Activated T-helper 2 cell treated with anti-CD3 and anti-CD28 coated beads, Interferon-gamma antibody, Interleukin-2, Interleukin-4, amounts not matched to agents 10 μg/mL and 5 μg/mL and 100 μg/mL, durations not matched to agents 14 hours and 24 hours and 36 hours (primary cell): ENCODE measurements at places on chromosomes 7 and 10.

GRCh38 chr7:93890464-93891068 is at the start of gene TFPI2:
Gene TFPI2 (minus strand): TSS chr7:93890753. CDS start chr7:93890678, 75 bp downstream.
- DNase-seq, result no peak

DNA sequence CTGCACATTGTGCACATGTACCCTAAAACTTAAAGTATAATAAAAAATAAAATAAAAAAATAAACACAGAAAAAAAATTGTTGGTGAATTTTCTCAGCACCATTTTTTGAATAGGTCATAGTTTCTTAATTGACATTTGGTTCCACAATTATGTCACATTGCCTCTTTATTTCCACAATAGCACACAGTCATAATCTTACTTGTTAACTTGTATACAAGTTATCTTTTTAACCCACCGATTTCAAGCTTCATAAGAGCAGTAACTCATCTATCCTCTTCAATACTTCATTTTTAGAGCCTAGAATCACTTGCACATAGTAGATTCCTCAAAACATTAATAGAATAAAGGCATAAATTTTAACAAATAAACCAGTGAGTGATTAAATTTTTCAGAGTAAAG is 1425.1 kb upstream of the LRRTM3 start:
- no peak for DNase-seq

GRCh38 chr7:108145401-108145800 is 15.2 kb upstream of the LAMB4 start:
- DNase-seq, result no peak

DNA sequence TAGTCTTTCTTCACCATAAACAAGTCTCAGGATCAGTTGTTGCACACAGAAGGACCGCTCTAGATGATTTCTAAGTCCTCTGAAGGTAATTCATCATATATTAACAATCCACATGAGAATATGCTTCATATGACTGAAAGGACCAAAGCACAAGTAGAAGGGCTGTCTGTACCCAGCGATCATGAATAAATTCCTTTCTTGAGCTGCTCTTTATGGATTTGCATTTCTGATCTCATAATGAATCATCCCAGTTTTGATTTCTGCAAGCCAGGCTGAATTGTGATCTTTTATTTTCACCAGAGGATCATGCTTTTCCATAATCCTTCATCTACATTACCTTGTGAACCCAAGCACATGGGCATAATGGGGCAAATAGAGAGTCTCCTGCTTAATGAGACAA is 675.6 kb downstream of the MAGI2 start:
- DNase-seq, result no peak
